ENCODE measurements at places on chromosomes 1 and 21. TPM values are rescaled to one million over a fixed set of nuclear protein-coding genes. Genes with fewer than 3 reads are reported as not detected.

The KCNE2 gene
- total RNA-seq, result not detected

The XPR1 gene
- total RNA-seq, result 25.7 TPM

The NTMT2 gene
- total RNA-seq, result not detected

The KCNJ15 gene
- 2.4 TPM for total RNA-seq

The CD247 gene
- not detected for total RNA-seq

The SLC44A5 gene
- total RNA-seq, result 2.2 TPM

The GBP6 gene
- not detected for total RNA-seq

The CENPF gene
- total RNA-seq, result 16.6 TPM

The CLIC6 gene
- total RNA-seq, result not detected

The FYB2 gene
- total RNA-seq, result not detected

The HEATR1 gene
- total RNA-seq, result 29.2 TPM

The SAMSN1 gene
- total RNA-seq, result 0.10 TPM

The TMEM82 gene
- total RNA-seq, result not detected

All from smooth muscle cell of the pulmonary artery (primary cell).